ENCODE measurements at places on chromosomes 7 and 10.

- no peak for DNase-seq
These were observed 50.7 kb upstream of the PLPP4 start for GRCh38 chr10:120406376-120406775.

DNA sequence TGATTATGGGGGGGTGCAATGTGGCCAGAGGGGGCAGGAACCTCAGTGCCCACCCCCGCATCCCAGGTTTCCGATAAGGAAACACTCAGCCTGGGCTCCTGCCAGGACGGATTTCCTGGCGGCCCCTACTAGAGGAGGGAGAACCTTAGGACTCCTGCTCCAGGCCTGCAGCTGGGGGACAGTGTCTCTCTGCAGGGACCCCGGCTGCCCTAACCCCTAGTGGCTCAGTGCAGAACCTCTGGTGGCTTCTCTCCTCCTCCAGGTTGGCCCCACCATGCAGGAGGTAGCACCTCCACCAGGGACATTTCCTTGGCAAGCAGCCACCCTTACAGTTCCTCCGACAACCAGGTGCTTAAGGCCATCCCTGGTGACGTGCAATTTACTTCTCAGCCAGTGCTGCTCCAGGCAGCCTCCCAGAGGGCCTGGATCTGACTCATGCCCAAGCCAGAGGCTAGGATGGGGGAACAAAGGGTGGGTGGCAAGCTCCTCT, 31.9 kb downstream of the SH2B2 start:
- DNase-seq = peak; percentile 83

- no peak for DNase-seq
These were observed 76.4 kb downstream of the PRR15 start for GRCh38 chr7:29639886-29640595.

GRCh38 chr10:88788924-88789323, 13.6 kb upstream of the LIPM start:
- no peak for DNase-seq

- no peak for DNase-seq
These were observed 9.6 kb downstream of the SYPL1 start for GRCh38 chr7:106102387-106102966.

DNA sequence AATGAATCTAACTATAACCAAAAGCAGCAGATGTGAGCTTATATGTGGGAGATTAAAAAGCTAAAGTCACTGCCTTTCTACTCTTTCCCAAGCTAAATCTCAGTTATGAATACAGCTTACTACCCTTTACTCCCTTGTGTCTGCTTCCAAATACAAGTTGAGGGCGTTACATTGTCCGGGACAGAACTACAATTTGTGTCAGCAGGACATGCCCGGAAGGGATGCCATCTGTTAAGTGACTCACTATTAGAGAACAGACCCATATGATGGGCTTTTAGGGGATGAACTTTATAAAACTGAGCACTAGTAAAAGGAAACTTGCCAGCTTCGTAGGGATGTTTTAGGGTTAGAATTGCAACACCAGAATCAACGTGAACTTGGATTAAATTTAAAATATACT, 299.7 kb upstream of the CSTF2T start:
- DNase-seq = no peak

- no peak for DNase-seq
These were observed 24.8 kb upstream of the SFMBT2 start for GRCh38 chr10:7435674-7436073.

DNA sequence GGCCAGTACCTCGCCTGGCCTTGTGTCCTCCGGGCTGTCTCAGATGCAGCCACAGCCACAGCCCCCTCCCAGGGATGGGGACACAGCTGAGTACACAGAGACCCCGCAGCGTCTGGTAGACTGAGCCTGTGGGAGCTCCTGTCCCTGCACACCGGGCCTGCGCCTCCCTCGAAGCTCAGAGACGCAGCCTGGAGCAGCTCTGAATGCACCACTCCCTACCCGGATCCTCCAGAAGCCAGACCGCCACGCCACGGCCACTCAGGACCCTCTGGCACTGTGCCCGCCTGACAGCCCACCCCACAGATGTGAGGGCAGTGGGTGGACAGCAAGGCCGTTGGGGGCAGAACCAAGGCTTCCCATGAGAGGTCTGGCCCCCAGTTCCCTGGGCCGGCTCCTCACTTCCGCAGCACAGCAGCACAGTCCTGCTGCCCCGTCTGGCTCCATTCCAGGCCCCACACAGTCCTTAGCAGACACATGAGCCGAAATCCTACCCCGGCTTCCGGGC, 40.8 kb downstream of the PAPOLB start:
- peak; percentile 6 for DNase-seq

DNA sequence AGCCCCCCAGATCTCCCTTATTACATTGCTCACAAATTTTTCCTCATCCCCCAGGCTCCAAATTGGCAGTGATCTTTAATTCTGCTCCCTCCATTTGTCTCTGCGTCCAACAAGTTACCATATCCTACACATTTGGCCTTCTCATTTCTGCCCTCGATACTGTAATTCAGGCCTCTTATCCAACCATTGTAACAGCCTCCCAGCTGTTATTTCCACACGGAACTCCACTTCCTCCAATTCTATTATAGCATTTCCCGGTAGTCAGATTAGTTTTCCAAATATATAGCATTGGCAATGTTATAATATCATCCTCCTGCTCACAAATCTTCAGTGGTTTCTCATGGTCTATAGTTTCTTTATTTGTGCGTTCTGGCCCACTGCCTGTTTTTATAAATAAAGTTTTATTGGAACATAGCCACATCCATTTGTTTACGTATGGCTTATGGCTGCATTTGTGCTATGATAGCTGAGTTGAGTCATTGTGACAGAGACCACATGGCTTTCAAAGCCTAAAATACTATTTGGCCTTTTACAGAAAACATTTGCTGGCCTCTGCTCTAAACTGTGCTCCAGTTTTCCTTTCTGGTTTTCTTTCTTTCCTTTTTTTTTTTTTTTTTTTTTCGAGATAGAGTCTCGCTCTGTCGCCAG, 126.5 kb upstream of the ZNF438 start:
- DNase-seq = no peak

GRCh38 chr10:27838361-27838760, 92.7 kb upstream of the MKX start:
- DNase-seq = no peak

DNA sequence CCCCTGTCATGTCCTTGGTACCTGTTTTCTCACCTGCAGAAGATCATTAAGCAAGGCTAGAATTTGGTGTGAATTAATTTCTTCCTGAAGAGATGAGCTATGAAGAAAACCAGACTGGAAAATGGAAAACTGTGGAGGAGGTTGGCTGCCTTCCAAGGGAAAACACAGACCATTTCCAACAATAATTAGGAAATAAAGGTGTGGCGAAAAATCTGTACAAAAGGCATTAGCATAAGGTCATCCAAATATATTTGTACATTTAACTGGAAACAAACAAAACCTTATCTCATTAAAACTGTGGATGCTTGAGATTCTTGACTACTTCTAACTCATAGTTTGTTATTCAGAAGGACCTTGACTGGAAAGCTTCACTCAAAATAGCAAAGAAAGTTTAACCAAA, 1.7 kb downstream of the STN1 start:
- DNase-seq = no peak

DNA sequence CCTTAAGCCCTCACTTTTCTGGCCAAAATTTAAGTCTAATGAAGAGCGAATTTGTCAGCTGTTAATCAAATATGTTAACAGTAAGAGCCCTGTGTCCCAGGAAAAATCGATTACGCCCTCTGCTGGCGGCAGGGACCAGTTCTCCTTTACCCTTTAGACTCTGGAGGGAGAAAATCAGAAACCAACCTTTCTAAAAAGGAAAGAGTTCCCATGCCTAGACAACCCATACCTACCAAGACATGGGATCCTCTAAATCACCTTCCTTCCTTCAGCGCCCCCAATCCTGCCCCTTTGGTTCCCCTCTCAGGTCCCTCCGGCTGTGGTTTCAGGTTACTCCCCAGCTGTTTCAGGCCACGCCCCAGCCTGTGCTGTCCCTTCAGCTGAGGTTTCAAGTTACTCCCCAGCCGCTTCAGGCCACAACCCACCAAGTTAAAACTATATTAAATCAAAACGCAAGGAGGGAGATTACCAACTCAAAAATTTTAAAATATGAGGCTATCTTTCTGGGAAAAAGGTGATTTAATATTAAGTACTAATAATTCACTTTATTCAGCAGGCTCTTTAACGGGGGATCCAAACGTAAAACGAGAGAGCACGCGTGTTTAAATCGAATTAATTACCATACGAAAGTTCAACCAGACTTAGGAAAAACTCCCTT, 1.4 kb upstream of the AKR1B15 start:
- peak; percentile 77 for DNase-seq

DNA sequence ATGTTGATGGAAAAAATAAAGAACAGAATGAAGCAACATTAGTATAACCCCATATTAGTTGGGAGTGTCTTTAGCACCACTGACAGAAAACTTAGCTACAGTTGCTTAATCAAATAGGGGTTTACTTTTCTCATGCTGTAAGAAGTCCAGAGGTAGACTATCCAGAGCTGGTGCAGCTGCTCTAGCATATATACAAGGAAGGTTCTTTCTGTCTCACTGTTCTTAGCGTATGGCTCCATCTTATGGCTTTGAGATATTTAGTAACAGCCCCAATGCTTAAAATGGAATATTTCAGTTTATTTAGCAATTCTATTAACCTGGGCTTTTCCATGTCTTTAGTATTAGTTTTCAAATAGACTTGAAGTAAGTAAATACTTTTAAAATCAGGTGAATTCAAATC, 15.2 kb upstream of the WNT2 start:
- DNase-seq = no peak
